ENCODE measurements at places on chromosomes 5 and 9.
A peak's percentile ranks its signal among the peaks of the same experiment; 100 is the strongest.

DNA sequence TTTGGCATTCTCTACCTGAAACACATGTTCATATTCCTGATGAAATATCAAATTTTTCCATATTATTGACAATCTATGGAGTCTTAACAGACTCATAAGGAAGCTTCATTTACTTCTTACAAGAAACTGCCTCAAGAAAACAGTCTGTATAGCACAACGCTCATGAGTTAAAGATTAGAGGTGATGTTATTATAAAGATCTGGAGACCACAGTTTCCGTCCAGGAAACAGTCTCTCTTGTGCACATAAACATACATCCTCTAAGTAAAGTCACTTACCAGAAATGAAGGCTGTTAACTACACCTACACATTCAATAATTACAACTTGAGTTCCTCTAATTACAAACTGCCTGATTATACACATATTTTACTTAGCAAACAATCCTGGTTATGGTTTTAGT lies 86.9 kb downstream of the RAPGEF6 start:
- no peak for DNase-seq
- H3K27me3 ChIP-seq: no peaks in the 10 kb centered on the region
- no peak overlapping the region for H3K27ac ChIP-seq
- H3K36me3 ChIP-seq: no peaks in the 10 kb centered on the region

DNA sequence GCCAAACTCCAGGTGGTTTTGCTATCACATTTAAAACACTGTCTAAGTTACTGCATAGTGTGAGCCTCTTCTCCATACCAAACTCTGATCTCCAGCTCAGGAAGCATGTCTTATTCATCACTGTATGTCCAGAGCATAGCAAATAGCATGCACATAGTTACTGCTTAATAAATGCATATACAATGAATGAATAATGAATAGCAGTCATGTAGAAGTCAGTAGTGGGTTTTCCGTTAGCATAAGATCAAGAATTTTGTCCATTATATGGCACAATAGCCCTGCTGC lies 329.4 kb downstream of the ARRDC3 start:
- H3K27me3 ChIP-seq: no peaks in the 10 kb centered on the region
- no peak overlapping the region for H3K27ac ChIP-seq
- no peak overlapping the region for H3K4me3 ChIP-seq
- no peaks in the 10 kb centered on the region for H3K4me1 ChIP-seq

DNA sequence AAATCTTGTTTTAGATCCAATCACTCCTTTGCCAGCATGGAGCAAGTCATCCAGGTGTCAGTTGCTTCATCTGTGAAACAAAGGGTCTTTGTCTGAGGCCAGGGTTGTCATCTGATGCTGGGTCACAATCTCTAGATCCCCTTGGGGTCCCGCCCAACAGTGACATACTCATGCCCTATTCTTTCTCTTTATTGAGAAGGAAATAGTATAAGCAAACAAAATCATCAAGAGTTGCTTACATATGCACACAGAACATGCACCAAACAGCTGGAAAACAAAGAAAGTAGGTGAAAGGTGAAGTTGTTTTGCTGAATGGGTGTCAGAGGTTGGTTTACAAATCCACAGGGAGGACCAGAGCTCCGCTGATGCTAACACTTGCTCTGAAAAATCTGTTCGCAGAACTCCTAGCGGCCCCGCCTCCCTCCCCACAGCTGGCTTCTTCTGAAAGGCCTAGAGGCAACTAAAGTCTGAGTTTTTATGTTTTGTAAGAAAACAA lies 106.1 kb upstream of the SLC44A1 start:
- H3K27ac ChIP-seq: no peak overlapping the region
- no peak overlapping the region for H3K4me3 ChIP-seq
- H3K36me3 ChIP-seq: no peaks in the 10 kb centered on the region
- H3K27me3 ChIP-seq: no peaks in the 10 kb centered on the region

GRCh38 chr9:86983249-86983619 lies 35.9 kb upstream of the GAS1 start:
- H3K27ac ChIP-seq: no peak overlapping the region
- no peaks in the 10 kb centered on the region for H3K36me3 ChIP-seq
- H3K4me1 ChIP-seq: no peaks in the 10 kb centered on the region
- no peak overlapping the region for H3K4me3 ChIP-seq
- no peaks in the 10 kb centered on the region for H3K27me3 ChIP-seq

GRCh38 chr5:81577091-81577490 lies 173.8 kb downstream of the SSBP2 start:
- no peak overlapping the region for H3K27ac ChIP-seq
- H3K4me1 ChIP-seq: no peaks in the 10 kb centered on the region
- H3K36me3 ChIP-seq: no peaks in the 10 kb centered on the region
- no peaks in the 10 kb centered on the region for H3K27me3 ChIP-seq
- H3K4me3 ChIP-seq: no peak overlapping the region

GRCh38 chr9:115039516-115040120 lies 78.3 kb downstream of the TNC start:
- H3K36me3 ChIP-seq: no peaks in the 10 kb centered on the region
- H3K4me3 ChIP-seq: no peak overlapping the region
- no peak for DNase-seq
- no peaks in the 10 kb centered on the region for H3K27me3 ChIP-seq

GRCh38 chr5:39942606-39943005 lies 517.8 kb upstream of the DAB2 start:
- H3K36me3 ChIP-seq: no peaks in the 10 kb centered on the region
- H3K4me3 ChIP-seq: no peak overlapping the region
- no peaks in the 10 kb centered on the region for H3K4me1 ChIP-seq
- no peaks in the 10 kb centered on the region for H3K27me3 ChIP-seq
- DNase-seq: no peak

DNA sequence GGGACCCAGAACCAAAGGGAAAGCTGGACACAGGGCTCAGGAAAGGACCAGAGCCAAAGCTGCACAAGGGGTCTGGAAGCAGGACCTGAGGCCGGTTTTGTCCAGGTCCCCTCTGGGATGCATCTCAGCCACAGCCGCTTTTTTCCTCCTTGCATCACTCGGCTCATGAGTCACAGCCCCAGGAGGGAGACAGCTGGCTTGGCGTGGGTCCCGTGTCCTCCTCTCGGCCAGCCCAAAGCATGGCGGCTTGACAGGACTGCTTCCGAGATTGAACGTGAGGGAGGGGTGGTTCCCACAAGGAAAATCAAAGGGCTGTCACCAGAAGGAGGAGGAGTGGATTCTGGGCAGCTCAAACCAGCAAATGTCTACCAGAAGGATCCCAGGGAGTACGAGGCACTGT lies 56.7 kb upstream of the CPLX2 start:
- H3K4me1 ChIP-seq: no peaks in the 10 kb centered on the region
- peaks cover 5% of the 10 kb centered on the region for H3K27me3 ChIP-seq
- H3K4me3 ChIP-seq: no peak overlapping the region
- DNase-seq: no peak
- no peak overlapping the region for H3K27ac ChIP-seq

- no peaks in the 10 kb centered on the region for H3K4me1 ChIP-seq
- no peak overlapping the region for H3K4me3 ChIP-seq
- H3K27me3 ChIP-seq: no peaks in the 10 kb centered on the region
- H3K27ac ChIP-seq: no peak overlapping the region
- H3K36me3 ChIP-seq: no peaks in the 10 kb centered on the region
Measured at GRCh38 chr9:30575691-30576090, 1808.8 kb upstream of the ACO1 start.

GRCh38 chr9:16367605-16368231 lies 502.8 kb downstream of the BNC2 start:
- DNase-seq: no peak
- H3K27ac ChIP-seq: no peak overlapping the region
- H3K4me3 ChIP-seq: no peak overlapping the region
- no peaks in the 10 kb centered on the region for H3K4me1 ChIP-seq
- no peaks in the 10 kb centered on the region for H3K27me3 ChIP-seq

- no peaks in the 10 kb centered on the region for H3K4me1 ChIP-seq
- H3K36me3 ChIP-seq: no peaks in the 10 kb centered on the region
- H3K27me3 ChIP-seq: peaks cover 3% of the 10 kb centered on the region
- H3K27ac ChIP-seq: no peak overlapping the region
Measured at GRCh38 chr5:143432658-143433239, 29.3 kb upstream of the NR3C1 start.

GRCh38 chr9:89752154-89752553 lies 147.3 kb downstream of the GADD45G start:
- no peak for DNase-seq
- peaks cover 9% of the 10 kb centered on the region for H3K4me1 ChIP-seq
- no peak overlapping the region for H3K27ac ChIP-seq
- H3K4me3 ChIP-seq: no peak overlapping the region

DNA sequence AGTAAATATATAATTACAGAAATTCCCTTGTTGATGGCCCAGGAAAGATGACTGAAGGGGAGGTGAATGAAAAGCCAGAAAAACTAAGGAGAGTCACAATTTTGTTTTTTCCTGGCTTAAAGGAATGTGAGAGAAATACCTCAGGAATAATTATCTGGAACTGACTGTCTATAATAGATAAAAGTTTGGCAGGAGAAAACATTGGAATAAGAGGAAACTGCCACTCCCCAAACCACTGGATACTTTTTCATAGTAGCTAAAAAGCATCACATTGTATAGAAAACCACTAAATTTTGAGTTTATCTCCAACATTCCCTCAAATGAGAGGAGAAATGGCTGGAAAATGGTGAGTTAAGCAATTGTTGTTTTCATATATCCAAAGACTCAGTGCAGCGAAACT lies 326.0 kb downstream of the NPR3 start:
- H3K36me3 ChIP-seq: no peaks in the 10 kb centered on the region
- no peaks in the 10 kb centered on the region for H3K27me3 ChIP-seq

DNA sequence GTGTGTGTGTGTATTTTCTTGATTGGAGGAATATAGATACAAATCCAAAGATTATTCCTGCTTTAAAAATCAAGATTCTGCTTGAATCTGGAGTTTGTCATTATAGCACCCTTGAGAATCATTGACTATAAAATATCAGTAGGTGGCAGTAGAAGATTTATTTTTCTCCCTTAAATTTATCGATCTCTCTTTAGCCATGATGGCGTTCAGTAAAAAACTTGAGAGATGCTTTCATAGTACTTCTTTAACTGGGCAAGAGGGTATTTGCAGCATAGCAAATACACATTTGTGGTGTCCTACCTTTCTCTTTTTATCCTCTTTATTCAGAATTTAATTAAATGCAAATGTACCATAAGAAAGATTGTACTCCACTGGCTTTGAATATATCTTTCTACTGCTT lies 307.7 kb downstream of the ADGRV1 start:
- no peaks in the 10 kb centered on the region for H3K27me3 ChIP-seq
- no peak overlapping the region for H3K27ac ChIP-seq
- H3K36me3 ChIP-seq: no peaks in the 10 kb centered on the region
- no peak for DNase-seq
- H3K4me3 ChIP-seq: no peak overlapping the region

- DNase-seq: no peak
- no peaks in the 10 kb centered on the region for H3K4me1 ChIP-seq
- H3K36me3 ChIP-seq: no peaks in the 10 kb centered on the region
- no peak overlapping the region for H3K27ac ChIP-seq
- H3K27me3 ChIP-seq: peaks cover 39% of the 10 kb centered on the region
Measured at GRCh38 chr9:136254381-136255165, 9.0 kb upstream of the QSOX2 start.

GRCh38 chr5:14922456-14922855 lies 50.9 kb upstream of the ANKH start:
- H3K27me3 ChIP-seq: no peaks in the 10 kb centered on the region
- H3K27ac ChIP-seq: no peak overlapping the region
- no peaks in the 10 kb centered on the region for H3K36me3 ChIP-seq
- no peaks in the 10 kb centered on the region for H3K4me1 ChIP-seq

DNA sequence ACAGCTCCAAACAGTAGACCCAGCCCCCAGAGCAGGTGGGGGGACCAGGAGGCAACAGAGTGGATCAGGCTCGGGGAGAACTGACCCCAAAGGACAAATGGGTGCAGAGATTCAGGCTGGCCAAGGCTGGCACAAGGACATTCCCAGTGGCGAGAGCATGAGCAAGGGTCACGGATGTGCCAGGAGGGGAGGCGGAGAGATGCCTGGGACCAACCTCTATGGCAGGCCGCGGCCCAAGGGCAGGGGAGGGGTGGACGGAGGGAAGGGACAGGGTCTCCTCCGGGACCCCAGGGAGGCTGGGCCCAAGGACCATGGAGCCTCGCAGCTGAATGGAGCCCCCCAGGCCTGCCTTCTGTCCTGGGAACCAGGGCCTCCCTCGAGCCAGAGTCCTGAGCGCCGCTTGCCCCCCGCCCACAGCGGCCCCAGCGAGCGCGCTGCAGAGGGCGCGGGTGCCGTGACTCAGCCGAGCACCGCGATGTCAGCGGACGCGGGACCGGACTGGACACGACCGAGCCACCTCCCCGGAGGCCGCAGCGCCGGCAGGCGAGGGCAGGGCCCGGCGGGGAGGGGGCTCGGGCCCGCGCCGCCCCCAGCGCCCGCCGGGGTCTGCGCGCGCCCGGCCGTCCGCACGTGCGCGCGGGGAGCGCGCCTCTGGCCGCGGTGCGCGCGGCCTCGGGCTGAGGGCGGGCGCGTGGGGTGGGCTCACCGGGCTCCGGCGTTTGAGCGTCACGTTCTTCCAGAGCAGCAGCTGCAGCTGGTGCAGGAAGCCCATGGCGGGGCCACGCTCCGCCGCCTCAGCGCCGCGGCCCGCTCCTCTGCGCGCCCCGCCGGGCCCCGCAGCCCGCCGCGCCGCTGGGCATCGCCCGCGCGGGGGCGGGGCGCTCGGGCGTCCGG lies at the start of gene ABCA2:
TSS of gene ABCA2 (minus strand) at position 869 of the 894 bp plus-strand sequence. CDS start at position 772, 97 bp downstream.
- H3K27ac ChIP-seq: peak within 1 kb of the TSS; percentile 65
- peaks cover 16% of the 10 kb centered on the region for H3K4me1 ChIP-seq
- no peaks in the 10 kb centered on the region for H3K27me3 ChIP-seq
- peak within 1 kb of the TSS; percentile 57 for H3K4me3 ChIP-seq
- no peaks in the 10 kb centered on the region for H3K36me3 ChIP-seq
- DNase-seq: no peak

DNA sequence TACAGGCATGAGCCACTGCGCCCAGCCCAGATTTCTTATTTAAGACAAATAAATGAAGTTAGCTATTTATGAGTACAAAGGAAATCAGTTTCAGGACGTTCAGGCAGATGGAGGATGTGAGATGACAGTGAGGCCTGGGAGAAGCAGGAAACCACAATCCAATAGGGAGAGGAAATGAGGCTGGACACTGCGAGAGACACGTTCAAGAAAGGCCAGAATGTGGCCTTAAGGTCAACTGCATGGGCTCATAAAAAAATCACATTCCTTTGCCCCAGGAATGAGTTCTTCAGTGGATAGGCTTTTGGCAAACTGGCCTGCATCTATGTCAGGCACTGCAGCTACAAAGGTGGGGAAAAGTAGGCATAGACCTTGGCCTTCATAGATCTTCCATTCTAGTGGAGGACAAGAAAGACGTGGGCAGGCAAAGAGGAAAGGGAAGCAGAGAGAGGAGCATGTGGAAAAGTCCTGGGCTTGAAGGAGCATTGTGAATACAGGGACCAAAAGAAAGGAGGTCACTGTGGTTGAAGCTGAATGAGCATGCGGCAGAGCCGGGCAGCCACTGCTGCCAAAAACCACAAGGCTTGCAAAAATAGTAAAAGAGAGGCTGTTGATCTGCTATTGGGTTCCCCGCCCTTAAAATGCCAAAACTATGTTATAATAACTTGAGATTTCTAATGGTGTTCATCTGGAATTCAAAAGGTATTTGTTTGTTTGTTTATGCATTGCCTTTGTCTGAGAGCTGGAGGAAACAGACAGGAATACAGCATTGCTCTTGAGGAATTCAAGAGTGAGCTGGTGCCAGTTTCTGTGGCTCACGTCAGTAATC lies 133.0 kb downstream of the GNA14 start:
- no peaks in the 10 kb centered on the region for H3K27me3 ChIP-seq
- H3K4me3 ChIP-seq: no peak overlapping the region
- H3K27ac ChIP-seq: no peak overlapping the region
- no peaks in the 10 kb centered on the region for H3K36me3 ChIP-seq
- DNase-seq: no peak

- no peak for DNase-seq
- no peaks in the 10 kb centered on the region for H3K4me1 ChIP-seq
- H3K4me3 ChIP-seq: no peak overlapping the region
- H3K36me3 ChIP-seq: no peaks in the 10 kb centered on the region
- H3K27me3 ChIP-seq: no peaks in the 10 kb centered on the region
- H3K27ac ChIP-seq: no peak overlapping the region
Measured at GRCh38 chr5:59182760-59183159, 599.9 kb downstream of the RAB3C start.

Data from transverse colon (tissue), 4 donors.